ENCODE measurements at places on chromosomes 5 and 9.

DNA sequence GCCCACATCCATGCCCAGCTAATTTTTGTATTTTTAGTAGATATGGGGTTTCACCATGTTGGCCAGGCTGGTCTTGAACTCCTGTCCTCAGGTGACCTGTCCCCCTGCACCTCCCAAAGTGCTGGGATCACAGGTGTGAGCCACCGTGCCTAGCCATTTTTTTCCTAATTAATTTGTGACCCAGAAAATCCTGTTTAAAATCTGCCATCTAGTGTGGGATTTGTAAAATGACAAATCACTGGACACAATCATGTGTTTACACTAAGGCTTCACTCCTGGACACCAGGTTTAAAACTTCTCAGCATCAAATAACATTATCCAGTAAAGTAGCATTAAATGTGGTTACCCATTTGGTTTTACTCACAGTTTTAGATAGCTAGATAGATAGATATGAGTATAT lies 18.6 kb upstream of the KDM4C start:
- H3K4me1 ChIP-seq: no peaks in the 10 kb centered on the region
- H3K36me3 ChIP-seq: no peaks in the 10 kb centered on the region
- H3K27me3 ChIP-seq: no peaks in the 10 kb centered on the region
- H3K4me3 ChIP-seq: no peak overlapping the region
- no peak overlapping the region for H3K27ac ChIP-seq

GRCh38 chr5:125298746-125299379 lies 552.4 kb upstream of the ZNF608 start:
- H3K4me1 ChIP-seq: no peaks in the 10 kb centered on the region
- H3K4me3 ChIP-seq: no peak overlapping the region
- DNase-seq: no peak
- H3K27me3 ChIP-seq: no peaks in the 10 kb centered on the region

- no peak overlapping the region for H3K4me3 ChIP-seq
- H3K27me3 ChIP-seq: no peaks in the 10 kb centered on the region
- no peak for DNase-seq
- no peak overlapping the region for H3K27ac ChIP-seq
These were observed 42.3 kb downstream of the IPPK start for GRCh38 chr9:92627651-92628050.

DNA sequence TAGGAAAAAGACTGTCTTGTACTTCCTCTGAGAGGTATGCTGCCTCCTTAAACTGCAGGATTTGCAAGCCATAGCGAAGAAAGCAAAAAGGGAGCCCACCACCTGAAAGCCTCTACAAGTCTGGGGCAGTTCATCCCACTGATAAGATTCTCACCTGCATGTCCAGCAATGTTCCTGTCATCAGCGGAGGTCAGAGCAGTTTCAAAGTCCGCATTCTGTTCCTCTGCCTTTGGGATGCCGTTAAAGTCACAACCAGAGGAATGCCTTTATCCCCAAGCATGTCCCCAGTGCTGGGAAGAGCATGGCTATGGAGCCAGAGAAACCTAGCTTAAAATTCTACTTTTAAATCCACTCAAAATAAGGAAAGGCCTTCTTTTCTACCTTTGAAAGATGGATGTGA lies 220.5 kb downstream of the GLIS3 start:
- no peaks in the 10 kb centered on the region for H3K36me3 ChIP-seq
- H3K4me3 ChIP-seq: no peak overlapping the region
- no peaks in the 10 kb centered on the region for H3K27me3 ChIP-seq
- H3K4me1 ChIP-seq: no peaks in the 10 kb centered on the region
- DNase-seq: no peak

DNA sequence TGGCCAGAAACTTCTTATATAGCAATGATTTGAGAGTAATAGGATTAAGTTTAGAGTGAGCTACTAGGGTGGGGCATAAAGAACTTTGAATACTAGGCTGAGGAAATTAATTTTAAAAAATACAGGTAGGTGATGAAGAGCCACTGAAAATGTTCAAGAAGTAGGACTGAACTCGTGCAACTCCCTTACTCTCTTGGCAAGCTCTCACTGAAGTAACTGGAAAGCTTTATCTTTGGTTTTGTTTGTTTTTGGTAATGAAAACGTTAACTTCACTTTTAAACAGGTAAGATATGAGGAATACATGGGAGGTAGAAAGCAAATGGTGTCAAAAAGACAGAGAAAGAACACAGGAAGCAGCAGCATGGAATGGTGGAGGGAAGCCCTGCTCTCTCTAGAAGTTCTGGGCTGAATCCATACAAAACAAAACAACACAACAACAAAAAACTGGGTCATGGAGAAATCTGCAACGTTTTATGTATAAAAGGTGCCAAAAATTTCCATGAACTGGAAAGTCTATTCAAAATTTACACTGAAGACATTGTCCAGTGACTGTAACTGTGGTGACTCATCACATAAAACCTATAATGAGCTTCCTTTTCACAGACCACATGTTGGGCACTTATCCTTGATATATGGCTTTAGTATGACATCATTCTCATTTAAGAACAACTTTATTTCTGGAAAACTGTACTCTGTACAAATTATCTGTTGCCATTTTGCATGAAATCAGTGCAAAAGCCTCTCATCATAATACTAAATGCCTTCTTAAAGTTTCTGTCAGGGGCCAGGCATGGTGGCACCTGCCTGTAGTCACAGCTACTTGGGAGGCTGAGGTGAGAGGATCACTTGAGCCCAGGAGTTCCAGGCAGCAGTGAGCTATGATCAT lies 91.2 kb upstream of the CHD1 start:
- H3K36me3 ChIP-seq: no peaks in the 10 kb centered on the region
- DNase-seq: no peak
- H3K4me1 ChIP-seq: no peaks in the 10 kb centered on the region
- H3K4me3 ChIP-seq: no peak overlapping the region
- no peak overlapping the region for H3K27ac ChIP-seq

- DNase-seq: no peak
- no peaks in the 10 kb centered on the region for H3K36me3 ChIP-seq
- H3K27me3 ChIP-seq: no peaks in the 10 kb centered on the region
- H3K4me1 ChIP-seq: no peaks in the 10 kb centered on the region
- no peak overlapping the region for H3K4me3 ChIP-seq
- no peak overlapping the region for H3K27ac ChIP-seq
These were observed 27.3 kb downstream of the CARNMT1 start for GRCh38 chr9:75000835-75001234.

GRCh38 chr9:3343671-3344070 lies 182.1 kb downstream of the RFX3 start:
- DNase-seq: no peak
- no peaks in the 10 kb centered on the region for H3K36me3 ChIP-seq
- H3K27ac ChIP-seq: no peak overlapping the region
- H3K27me3 ChIP-seq: no peaks in the 10 kb centered on the region
- no peaks in the 10 kb centered on the region for H3K4me1 ChIP-seq
- no peak overlapping the region for H3K4me3 ChIP-seq

DNA sequence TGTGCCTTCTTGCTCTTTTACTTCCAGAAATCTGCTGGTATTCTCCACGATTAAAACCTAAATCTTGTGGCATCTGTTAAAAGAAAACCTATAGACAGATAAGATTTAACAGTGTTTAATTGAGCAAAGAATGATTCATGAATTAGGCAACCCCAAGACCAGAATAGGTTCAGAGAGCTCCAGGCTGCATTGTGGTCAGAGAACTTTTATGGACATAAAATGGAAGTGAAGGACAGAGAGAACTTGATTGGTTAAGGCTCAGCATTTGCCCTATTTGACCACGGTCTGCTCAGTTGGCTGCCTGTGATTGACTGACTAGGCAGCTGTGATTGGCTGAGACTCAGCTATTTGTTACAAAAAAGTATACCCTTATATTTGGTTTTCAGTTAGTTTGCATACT lies 10.4 kb upstream of the SLC36A2 start:
- no peaks in the 10 kb centered on the region for H3K36me3 ChIP-seq
- no peaks in the 10 kb centered on the region for H3K27me3 ChIP-seq
- no peaks in the 10 kb centered on the region for H3K4me1 ChIP-seq
- H3K27ac ChIP-seq: no peak overlapping the region
- H3K4me3 ChIP-seq: no peak overlapping the region
- DNase-seq: no peak

- DNase-seq: no peak
- H3K36me3 ChIP-seq: no peaks in the 10 kb centered on the region
- no peak overlapping the region for H3K27ac ChIP-seq
- no peaks in the 10 kb centered on the region for H3K27me3 ChIP-seq
- H3K4me3 ChIP-seq: no peak overlapping the region
- H3K4me1 ChIP-seq: no peaks in the 10 kb centered on the region
These were observed 41.8 kb upstream of the NFIL3 start for GRCh38 chr9:91465420-91465819.

- peaks cover 5% of the 10 kb centered on the region for H3K4me1 ChIP-seq
- no peak overlapping the region for H3K27ac ChIP-seq
- H3K27me3 ChIP-seq: no peaks in the 10 kb centered on the region
These were observed 537.1 kb upstream of the ST8SIA4 start for GRCh38 chr5:101440173-101440572.

DNA sequence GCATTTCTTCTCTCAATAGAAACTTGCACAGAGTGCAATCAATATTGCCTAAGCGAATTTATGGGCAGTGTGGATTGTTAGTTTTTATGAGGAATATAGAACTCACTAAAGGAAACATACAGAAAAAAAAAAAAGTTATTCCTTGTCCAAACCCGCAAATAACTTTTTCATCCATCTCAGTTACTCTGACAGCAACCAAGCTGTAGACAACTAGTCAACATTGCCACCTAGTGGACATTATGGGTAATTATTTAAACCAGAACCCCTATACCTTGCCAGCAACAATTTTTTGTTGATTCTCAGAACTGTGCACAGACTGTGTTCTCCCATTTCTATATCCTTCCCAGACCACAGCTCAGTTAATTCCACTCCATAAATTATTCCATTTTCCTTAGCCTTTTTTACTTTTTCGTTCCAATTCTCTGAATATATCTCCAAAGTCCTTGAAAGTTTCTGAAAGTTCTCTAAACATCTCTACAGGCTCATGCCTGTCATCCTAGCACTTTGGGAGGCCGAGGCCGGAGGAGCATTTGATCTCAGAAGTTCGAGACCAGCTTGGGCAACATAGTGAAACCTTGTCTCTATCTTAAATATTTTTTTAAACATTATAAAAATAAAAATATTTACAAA lies 2.6 kb upstream of the AFAP1L1 start:
- no peak for DNase-seq
- no peak overlapping the region for H3K4me3 ChIP-seq
- H3K27ac ChIP-seq: no peak overlapping the region
- no peaks in the 10 kb centered on the region for H3K36me3 ChIP-seq
- H3K4me1 ChIP-seq: peaks cover 45% of the 10 kb centered on the region

- H3K36me3 ChIP-seq: no peaks in the 10 kb centered on the region
- peaks cover 76% of the 10 kb centered on the region for H3K4me1 ChIP-seq
- no peak overlapping the region for H3K4me3 ChIP-seq
- H3K27me3 ChIP-seq: no peaks in the 10 kb centered on the region
- peak overlapping the region; percentile 84 for H3K27ac ChIP-seq
- DNase-seq: no peak
These were observed 9.2 kb upstream of the SLC9A3 start for GRCh38 chr5:533243-533954.

- no peaks in the 10 kb centered on the region for H3K27me3 ChIP-seq
- H3K36me3 ChIP-seq: no peaks in the 10 kb centered on the region
- DNase-seq: no peak
- peaks cover 8% of the 10 kb centered on the region for H3K4me1 ChIP-seq
- H3K27ac ChIP-seq: no peak overlapping the region
- H3K4me3 ChIP-seq: no peak overlapping the region
These were observed 8.9 kb downstream of the SMAD5 start for GRCh38 chr5:136141561-136141960.

- H3K4me1 ChIP-seq: no peaks in the 10 kb centered on the region
- no peak overlapping the region for H3K4me3 ChIP-seq
- H3K27ac ChIP-seq: no peak overlapping the region
- no peak for DNase-seq
- no peaks in the 10 kb centered on the region for H3K36me3 ChIP-seq
- no peaks in the 10 kb centered on the region for H3K27me3 ChIP-seq
These were observed 35.4 kb upstream of the GDNF start for GRCh38 chr5:37875051-37875787.

DNA sequence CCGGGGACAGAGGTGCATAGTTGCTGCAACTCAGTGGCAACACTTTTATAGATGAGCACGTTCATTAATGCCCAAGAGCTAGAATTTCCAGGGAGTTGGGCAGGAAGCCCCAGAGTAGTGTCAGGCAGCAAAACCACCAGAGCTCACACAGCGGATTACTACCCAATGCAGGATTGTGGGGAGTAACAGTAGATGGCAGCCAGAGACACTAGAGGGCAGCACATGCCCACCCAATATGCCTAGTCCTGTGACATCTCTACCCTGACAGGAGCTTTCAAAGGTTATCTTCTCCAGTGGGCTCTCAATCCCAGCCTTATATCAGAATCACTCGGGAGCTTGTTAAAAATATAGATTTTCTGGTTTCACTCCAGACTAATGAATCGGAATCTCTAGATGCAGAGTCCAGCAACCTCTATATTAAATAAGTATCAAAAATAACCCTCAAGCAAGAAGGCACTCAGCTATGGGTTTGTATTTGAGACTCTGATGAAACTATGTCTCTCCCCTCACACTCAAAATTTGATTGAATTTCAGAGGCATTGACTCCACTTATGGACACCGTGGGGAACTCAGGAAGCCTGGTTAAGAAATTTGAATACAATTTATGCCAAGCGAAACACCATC lies 58.4 kb upstream of the PHF24 start:
- H3K36me3 ChIP-seq: no peaks in the 10 kb centered on the region
- peak; percentile 89 for DNase-seq
- no peaks in the 10 kb centered on the region for H3K4me1 ChIP-seq
- no peak overlapping the region for H3K4me3 ChIP-seq
